ENCODE measurements at places on chromosomes 7 and 10. TPM values are rescaled to one million over a fixed set of nuclear protein-coding genes. Genes with fewer than 3 reads are reported as not detected.
A peak's percentile ranks its signal among the peaks of the same experiment; 100 is the strongest.

The PPP1R9A gene
- total RNA-seq = 5.1 TPM

- H3K4me1 ChIP-seq = no peaks in the 10 kb centered on the region
- H3K27me3 ChIP-seq = no peaks in the 10 kb centered on the region
- H3K4me3 ChIP-seq = no peak overlapping the region
- H3K27ac ChIP-seq = no peak overlapping the region
- no peaks in the 10 kb centered on the region for H3K36me3 ChIP-seq
These were observed 165.0 kb upstream of the TCF7L2 start for GRCh38 chr10:112785089-112785488.

DNA sequence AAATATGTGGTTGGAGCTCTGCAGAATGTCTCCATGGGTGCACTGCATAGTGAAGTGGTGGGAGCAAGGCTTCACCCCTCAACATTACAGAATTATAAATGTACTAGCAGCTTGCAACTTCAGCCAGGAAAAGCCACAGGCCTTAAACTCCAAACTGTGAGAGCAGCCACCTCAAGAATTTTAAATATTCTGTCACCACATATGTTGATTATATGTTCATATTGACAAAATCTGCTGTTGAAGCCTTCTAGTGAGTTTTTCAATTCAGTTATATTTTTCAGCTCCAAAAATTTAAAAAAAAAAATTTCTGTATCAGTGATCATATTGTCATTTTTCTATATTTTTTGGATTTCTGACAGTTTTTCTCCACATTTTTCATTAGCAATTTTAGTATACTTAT, 30.9 kb upstream of the AKR1C2 start:
- H3K4me1 ChIP-seq = no peaks in the 10 kb centered on the region
- H3K27me3 ChIP-seq = no peaks in the 10 kb centered on the region
- DNase-seq = no peak
- no peak overlapping the region for H3K27ac ChIP-seq
- H3K4me3 ChIP-seq = no peak overlapping the region

DNA sequence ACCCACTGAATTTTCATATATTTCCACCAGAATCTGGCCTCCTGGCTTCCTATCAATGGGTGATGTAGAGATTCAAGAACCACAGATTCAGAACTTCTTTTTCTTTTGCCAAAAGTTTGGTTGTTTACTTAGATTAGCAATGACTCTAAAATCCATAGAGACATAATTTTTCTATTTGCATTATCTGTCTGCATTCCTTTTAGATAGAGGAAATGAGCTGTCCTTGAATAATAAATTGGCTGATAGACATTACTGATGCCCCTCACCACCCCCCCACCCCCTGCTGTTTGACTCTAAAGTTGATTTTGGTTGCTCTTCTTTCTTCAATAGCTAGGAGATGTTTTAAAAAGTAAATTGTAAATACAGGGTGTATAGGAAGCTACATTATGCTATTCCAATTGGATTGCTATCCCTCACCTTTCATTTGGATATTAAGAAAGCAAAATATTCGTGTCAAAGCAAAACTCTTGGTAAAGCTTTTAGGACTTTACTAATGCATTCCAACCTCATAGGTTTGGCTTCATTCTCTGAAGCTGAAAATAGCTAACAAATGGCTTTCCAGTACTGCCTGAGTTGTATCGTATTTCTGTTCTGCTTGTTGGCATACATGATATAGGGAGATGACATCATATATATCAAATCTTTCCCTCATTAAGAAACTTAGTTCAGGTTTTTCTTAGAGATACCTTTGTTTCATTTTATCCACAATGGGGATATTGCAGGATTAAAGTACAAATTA, 606.0 kb downstream of the ARL4A start:
- no peak overlapping the region for H3K27ac ChIP-seq
- H3K27me3 ChIP-seq = no peaks in the 10 kb centered on the region
- no peaks in the 10 kb centered on the region for H3K4me1 ChIP-seq

The GNAT3 gene
- total RNA-seq = not detected

DNA sequence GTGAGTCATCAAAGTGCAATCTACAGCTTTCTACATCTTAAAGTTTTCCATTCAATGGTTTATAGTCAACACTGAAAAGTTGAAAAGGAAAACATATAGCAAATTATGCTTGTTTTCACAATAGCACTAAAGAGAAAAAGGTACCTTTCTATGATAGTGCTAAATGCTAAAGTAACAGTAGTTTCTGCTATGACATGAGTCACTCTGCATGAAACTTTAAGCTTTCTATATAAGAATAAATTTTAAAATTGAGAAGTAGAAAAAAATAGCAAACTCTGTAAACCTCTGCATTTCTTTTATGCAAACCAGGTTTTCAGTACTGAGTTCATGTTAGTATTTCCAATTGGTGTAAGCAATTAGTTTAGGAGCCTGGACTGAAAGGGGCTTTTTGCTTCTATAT, 31.2 kb upstream of the TMEM168 start:
- no peaks in the 10 kb centered on the region for H3K27me3 ChIP-seq
- DNase-seq = no peak
- H3K27ac ChIP-seq = no peak overlapping the region
- no peaks in the 10 kb centered on the region for H3K36me3 ChIP-seq

The GRID2IP gene
- total RNA-seq = 0.07 TPM

DNA sequence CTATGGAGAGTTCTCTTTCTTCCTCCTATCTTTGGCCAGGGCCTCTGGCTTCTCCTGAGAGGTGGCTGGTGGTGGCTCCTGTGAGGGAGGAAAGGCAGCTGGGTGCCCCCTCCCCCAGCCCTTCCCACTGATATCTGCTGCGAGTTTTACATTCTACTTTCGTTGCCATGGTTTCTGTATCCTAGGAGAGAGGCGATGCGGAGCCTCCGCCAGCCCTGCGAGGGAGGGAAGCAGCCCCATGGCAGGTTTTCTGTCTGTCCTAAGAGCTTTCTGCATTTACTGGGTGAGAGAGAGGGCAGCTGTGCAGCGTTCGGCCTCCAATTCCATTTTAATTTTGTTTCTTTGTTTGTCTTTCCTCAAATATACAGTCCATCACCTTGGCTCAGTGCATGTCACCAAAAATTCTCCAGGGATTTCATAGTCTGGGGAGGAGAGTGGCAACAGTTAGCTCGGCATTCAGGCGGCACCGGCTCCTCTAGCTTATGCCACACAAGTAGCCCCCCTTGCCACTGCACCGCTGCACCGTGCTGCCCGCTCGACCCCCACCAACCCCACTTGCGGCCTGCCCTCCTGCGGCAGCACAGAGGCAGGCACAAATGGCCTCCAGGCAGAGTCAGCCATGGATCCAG, 20.4 kb downstream of the DNAJB12 start:
- DNase-seq = peak; percentile 72
- H3K4me1 ChIP-seq = peaks cover 55% of the 10 kb centered on the region
- no peak overlapping the region for H3K27ac ChIP-seq
- peaks cover 22% of the 10 kb centered on the region for H3K36me3 ChIP-seq
- no peak overlapping the region for H3K4me3 ChIP-seq

- peaks cover 37% of the 10 kb centered on the region for H3K4me1 ChIP-seq
- no peaks in the 10 kb centered on the region for H3K36me3 ChIP-seq
- DNase-seq = no peak
- H3K27me3 ChIP-seq = no peaks in the 10 kb centered on the region
- H3K27ac ChIP-seq = no peak overlapping the region
These were observed 5.3 kb downstream of the ESYT2 start for GRCh38 chr7:158824028-158824427.

GRCh38 chr10:86180861-86181260, 185.7 kb downstream of the GRID1 start:
- no peaks in the 10 kb centered on the region for H3K36me3 ChIP-seq
- H3K27me3 ChIP-seq = no peaks in the 10 kb centered on the region
- no peaks in the 10 kb centered on the region for H3K4me1 ChIP-seq
- no peak overlapping the region for H3K4me3 ChIP-seq
- H3K27ac ChIP-seq = no peak overlapping the region

The FBXL13 gene
- 1.6 TPM for total RNA-seq

DNA sequence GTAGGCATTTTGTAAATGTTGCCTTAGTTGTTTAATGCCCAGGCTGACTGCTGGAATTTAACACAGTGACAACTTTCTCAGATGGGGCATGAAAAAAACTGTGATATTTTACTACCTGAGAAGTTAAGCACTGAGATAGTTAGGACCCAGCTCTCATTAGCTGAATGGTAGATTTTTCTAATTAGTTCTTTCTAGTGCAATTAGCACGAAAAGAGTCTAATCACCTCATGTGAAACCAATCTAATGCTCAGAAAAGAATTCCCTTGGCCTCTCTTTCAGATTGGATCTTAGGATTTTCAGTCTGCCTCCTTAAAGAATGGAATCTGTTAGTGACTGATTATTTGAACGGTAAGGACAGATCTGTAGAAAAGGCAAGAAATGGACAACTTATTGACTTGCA, 743.2 kb downstream of the AUTS2 start:
- H3K4me3 ChIP-seq = no peak overlapping the region
- H3K4me1 ChIP-seq = no peaks in the 10 kb centered on the region
- H3K36me3 ChIP-seq = no peaks in the 10 kb centered on the region
- no peak for DNase-seq
- H3K27me3 ChIP-seq = no peaks in the 10 kb centered on the region

- no peak overlapping the region for H3K4me3 ChIP-seq
- peaks cover 7% of the 10 kb centered on the region for H3K27me3 ChIP-seq
- no peak for DNase-seq
- H3K27ac ChIP-seq = no peak overlapping the region
These were observed 173.5 kb upstream of the ADCY1 start for GRCh38 chr7:45400680-45401079.

GRCh38 chr10:87925570-87925969, 62.1 kb downstream of the PTEN start:
- H3K36me3 ChIP-seq = peaks cover 3% of the 10 kb centered on the region
- no peaks in the 10 kb centered on the region for H3K27me3 ChIP-seq
- peaks cover 21% of the 10 kb centered on the region for H3K4me1 ChIP-seq
- no peak overlapping the region for H3K27ac ChIP-seq

DNA sequence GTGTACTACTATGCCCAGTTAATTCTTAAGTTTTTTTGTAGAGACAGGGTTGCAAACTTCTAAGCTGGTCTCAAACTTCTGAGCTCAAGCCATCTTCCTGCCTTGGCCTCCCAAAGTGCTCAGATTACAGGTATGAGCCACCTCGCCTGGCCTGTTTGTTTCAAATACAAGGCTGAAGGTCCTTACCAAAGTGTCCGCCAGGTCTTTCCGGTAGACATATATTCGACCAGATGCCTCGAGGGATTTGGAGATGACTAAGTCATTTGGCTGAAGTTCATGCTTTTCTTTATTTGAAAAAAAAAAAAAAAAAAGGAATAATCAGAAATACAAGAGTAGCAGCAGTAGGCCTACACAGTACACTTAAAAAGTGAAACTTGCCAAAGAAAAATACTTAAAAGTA, 204.5 kb upstream of the CDCA7L start:
- no peak overlapping the region for H3K4me3 ChIP-seq
- H3K27me3 ChIP-seq = no peaks in the 10 kb centered on the region
- no peak overlapping the region for H3K27ac ChIP-seq
- peak; percentile 55 for DNase-seq
- H3K4me1 ChIP-seq = no peaks in the 10 kb centered on the region

All from astrocyte (in vitro differentiated cells and primary cell).